ENCODE measurements at places on chromosomes 5 and 9. TPM values are rescaled to one million over a fixed set of nuclear protein-coding genes. Genes with fewer than 3 reads are reported as not detected.

CDX1 gene
- 0.39 TPM for polyA plus RNA-seq

DNA sequence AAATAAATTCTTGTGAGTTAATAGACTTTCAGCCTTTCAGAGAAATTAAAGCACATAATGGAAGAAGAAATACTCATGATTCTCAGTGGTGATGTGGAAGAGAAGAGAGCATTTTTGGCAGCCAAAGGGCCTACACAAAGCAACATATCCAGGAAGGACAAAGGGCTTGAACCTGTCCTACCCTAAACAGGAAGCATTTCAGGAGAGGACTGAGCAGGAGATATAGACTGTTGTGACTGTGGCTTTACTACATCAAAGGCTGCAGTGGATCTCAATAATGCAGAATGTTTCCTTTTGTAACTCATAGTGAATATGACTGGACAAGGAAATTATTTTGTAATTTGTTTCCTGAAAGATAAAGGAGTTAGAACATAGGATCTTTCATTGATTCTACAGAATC lies 1.3 kb upstream of the PARP8 start:
- no peak for DNase-seq

DNA sequence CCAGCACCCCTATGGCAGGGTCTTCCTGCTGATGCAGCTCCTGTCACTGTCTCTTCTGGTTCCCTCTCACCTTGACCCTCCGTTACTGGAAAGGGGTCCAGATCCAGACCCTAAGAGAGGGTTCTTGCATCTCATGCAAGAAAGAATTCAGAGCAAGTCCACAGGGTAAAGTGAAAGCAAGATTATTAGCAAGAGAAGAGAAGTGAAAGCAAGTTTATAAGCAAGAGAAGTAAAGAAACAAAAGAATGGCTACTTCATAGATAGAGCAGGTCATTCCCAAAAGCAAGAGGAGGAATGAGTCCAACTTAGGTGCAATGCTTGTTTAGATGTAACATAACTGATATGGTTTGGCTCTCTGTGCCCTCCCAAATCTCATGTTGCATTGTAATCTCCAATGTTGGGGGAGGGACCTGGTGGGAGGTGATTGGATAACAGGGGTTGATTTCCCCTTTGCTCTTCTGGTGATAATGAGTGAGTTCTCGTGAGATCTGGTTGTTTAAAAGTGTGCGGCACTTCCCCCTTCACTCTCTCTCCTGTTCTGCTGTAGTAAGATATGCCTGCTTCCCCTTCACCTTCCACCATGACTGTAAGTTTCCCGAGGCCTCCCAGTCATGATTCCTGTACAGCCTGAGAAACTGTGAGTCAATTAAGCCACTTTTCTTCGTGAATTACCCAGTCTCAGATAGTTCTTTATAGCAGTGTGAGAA lies 183.3 kb downstream of the MED10 start:
- DNase-seq: no peak

GRCh38 chr5:177366528-177367322 lies 9.0 kb downstream of the RGS14 start:
- DNase-seq: peak; percentile 91

DNA sequence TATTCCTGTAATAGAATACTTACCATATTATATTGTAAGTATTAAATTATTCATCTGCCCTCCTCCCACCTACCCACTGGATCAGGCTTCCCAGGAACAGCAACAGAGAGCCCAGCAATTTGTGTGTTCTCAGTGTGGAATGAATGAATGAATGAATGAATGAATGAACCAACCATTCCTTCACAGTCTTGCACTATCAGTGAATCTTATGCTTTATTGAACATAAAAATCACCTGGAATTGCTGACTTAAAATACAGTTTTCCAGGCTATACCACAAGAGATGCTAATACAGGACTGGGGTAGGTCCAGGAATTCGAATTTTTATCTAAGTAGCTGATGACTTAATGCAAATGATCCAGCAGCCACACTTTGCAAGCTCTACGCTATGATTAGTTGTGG lies 51.6 kb downstream of the DOCK8 start:
- no peak for DNase-seq
